GOT3 (cell line): ENCODE measurements at places on chromosomes 2 and 18.

DNA sequence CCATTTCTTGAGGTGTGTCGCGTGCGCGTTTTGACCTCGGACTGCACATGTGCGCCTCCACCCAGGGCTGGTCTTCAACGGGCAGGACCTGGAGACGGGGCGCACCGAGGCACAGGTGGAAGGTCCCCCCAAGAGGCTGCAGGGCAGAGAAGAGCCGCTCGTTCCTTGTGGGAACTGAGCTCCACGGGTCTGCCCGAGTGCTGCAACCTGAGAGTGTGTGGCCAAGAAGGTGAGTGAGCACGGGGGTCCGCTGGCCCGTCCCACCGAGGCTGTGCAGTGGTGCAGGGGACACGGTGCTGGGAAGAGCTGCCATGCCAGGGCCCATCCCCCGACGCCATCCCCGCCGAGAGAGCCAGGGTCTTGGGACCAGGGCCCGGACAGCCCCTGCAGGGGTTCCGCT lies 268.3 kb downstream of the GALR1 start:
- no peak for DNase-seq

DNA sequence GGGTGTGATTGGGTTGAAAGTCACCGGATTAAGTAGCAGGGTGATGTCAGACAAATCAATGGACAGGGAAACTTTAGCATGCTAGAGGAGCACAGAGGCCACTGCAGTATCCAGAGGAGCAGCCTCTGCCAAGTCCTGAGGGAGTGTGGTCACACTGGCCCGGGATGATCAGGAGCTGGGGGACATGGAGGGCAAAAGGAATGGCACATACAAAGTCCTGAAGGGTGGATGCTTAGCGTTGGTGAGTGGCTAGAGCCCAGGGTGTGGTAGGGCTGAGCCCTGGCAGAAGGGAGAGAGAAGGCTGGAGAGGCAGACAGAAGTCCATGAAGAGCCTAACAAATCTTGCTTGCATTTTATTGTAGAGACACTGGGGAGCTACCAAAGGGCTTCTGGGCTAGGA lies 58.9 kb downstream of the RHBDD1 start:
- DNase-seq, result no peak

DNA sequence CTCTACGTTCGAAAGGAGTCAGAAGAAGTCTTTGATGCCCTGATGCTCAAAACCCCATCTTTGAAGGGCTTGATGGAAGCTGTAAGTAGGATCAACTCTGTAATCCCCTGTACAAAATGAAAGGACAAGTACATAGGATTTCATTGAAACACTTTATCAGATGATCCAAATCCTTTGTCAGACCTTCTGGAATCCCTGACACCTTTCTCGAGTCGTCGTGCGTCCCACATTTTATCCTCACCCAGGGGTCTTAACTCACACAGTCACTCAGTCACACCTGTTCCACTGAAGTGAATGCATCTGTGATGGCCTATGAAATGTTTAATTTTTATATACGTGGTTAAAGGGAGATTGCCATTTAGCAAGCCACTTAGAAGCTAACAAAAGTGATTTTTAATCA lies 44.8 kb downstream of the GRHL1 start:
- no peak for DNase-seq

- no peak for DNase-seq
Observed at GRCh38 chr2:214244847-214245246, 166.0 kb upstream of the VWC2L start.
